ENCODE measurements at places on chromosomes 3 and 15. TPM values are rescaled to one million over a fixed set of nuclear protein-coding genes. Genes with fewer than 3 reads are reported as not detected.

Gene MYEF2
- total RNA-seq: 12.4 TPM

GRCh38 chr3:147360646-147361453 lies 45.5 kb downstream of the ZIC4 start:
- DNase-seq: no peak
- H3K4me3 ChIP-seq: no peak overlapping the region
- no peaks in the 10 kb centered on the region for H3K4me1 ChIP-seq
- H3K27me3 ChIP-seq: peaks cover 59% of the 10 kb centered on the region

Gene TMIE
- 0.13 TPM for total RNA-seq

GRCh38 chr3:186173224-186173815 lies 64.4 kb upstream of the ETV5 start:
- DNase-seq: no peak
- no peaks in the 10 kb centered on the region for H3K27me3 ChIP-seq

Gene LRTM1
- total RNA-seq: not detected
